NCI-H1048 (cell line): ENCODE measurements at places on chromosomes 7 and 10.

DNA sequence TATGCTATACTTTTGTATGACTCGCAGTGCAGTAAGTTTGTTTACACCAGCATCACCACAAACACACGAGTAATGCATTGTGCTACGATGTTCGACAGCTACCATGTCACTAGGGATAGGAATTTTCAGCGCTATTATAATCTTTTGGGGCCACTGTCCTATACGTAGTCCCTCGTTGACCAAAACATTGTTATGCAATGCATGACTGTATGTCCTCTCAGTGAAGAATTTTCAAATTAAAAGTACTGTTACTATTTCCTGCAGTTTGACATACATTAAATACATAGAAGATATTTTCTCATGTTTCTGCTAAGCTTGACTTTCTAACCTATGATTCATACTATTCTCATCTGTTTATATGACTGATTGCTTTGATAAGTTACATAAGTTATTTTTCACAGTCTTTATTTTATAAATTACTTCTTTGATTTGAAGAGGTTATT is 203.6 kb downstream of the VTI1A start:
- DNase-seq = no peak

DNA sequence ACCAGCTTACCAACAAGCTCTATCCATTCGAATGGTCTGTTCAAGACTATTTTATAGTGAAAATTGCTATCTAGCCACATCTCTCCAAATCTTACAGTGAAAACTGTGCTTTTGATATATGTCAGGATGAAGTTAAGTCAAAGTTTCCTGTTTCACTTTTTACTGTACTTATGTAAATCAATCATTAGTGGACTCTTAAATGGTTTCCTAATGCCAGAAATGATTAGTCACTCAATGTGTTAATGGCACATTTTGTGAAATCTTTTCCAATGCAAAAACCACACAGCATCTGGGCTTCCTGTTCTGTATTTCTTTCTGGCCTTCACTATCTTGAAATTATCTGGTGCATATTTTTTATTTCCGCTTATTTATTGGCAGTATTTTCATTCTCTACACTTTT is 87.3 kb upstream of the STEAP1B start:
- no peak for DNase-seq

- no peak for DNase-seq
Measured at GRCh38 chr10:97067716-97068391, 117.9 kb downstream of the SLIT1 start.

DNA sequence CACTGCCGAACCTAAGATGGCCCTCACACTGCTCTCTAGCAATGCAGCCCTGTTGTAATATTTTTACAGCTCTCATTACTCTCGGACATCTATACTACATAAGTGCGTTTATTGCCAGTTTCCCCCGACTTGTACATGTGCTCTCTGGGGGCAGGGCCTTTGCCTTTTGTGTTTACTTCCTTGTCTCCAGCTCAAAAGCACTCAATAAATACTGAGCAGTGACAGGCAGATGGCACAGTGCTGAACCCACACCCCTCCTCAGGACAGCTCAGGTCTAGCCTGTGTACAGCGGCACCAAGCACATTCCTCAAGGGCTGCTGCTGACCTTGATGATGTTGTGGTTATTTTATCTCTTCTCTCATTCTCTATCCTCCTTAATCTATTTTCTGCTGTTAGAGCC is 68.0 kb upstream of the ELMO1 start:
- DNase-seq = no peak

DNA sequence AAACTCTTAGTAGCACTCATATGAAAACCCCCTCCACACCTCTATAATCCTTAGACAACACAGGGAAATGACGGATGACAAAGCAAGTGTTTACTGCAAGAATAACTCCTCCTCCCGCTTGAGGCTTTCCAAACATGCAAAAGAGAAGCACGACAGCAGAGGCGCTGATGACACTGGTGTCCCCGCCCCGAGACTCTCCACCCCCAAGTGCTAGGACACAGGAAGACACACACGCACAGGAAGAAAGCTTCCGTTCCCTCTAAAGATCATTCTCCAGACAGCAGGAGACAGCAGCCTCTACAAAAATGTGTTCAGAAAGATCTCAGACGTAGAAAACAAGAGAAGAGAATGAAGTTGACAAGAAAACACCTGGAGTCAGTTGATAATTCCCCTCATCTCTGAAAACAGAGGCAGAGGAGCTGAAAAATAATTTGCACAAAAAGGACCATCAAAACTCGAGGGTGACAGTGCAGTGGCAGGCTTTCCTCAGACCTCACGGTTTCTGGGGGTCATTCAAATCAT is 90.2 kb downstream of the DLG5 start:
- DNase-seq = peak; percentile 44

- DNase-seq = no peak
Measured at GRCh38 chr10:99396471-99396870, 34.0 kb downstream of the GOT1 start.

DNA sequence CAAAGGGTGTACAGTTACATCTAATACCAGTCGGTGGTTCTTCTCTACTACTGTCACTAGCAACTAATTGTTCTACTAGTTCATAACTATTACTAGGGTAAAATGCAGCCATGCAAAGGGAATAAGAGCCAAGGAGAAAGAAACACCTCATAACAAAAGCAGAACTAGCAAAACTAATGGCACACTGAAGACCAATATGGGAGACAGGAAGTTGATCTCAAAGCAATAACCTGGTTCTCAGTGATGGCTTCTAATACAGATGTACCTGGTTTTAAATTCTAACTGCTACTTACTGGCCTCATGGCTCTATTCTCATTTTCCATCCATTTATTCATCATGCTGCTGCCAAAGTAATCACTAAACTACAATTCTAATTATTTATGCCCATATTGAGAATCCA is 170.3 kb downstream of the SEMA3E start:
- no peak for DNase-seq

GRCh38 chr10:43802988-43803696 is 154.5 kb upstream of the ZNF32 start:
- no peak for DNase-seq

- no peak for DNase-seq
Measured at GRCh38 chr10:49579621-49580020, 30.5 kb upstream of the SLC18A3 start.

GRCh38 chr10:7027913-7028808 is 382.7 kb downstream of the SFMBT2 start:
- no peak for DNase-seq
